ENCODE measurements at places on chromosomes 6 and 20.
A peak's percentile ranks its signal among the peaks of the same experiment; 100 is the strongest.

- DNase-seq = no peak
Measured at GRCh38 chr6:52729576-52729975, 33.7 kb downstream of the GSTA2 start.

DNA sequence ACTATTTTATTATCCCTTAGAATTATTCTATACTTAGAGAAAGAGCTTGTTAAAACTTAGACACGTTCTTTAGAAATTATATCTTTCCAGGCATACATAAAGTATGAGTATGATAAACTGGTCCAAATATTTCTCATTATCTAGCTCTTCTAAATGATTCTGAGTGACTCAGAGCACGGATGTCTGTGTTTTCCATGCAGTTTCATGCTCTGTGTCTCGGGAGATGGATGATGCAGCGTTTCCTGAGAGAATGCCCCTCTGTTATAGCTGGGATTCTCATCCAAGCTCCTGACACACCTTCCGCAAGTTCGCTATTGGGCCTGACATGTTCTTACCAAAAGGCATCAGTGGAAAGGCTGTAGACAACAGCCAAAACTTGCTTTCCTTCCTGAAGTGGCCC, 19.3 kb downstream of the SIRT5 start:
- no peak for DNase-seq

- DNase-seq = no peak
Measured at GRCh38 chr6:32133786-32134185, 3.7 kb upstream of the FKBPL start.

DNA sequence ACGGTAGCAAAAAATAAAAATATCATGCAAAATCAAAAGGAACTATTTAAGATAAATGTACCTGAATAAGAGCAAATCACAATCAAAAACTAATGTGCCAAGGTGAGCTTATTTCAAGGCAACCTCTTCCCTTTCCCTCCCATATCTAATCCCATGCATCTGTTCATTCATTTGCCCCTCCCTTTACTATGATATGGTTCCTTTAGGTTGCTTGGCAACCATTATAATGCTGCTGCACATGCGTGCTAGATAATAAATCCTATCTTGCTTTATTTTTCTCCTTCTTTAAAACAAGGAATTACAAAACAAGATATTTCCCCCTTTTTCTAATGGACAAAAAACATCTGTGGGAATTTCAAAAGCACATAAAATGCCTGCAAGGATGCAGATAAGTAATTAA, 318.2 kb upstream of the POU3F2 start:
- peak; percentile 22 for DNase-seq

DNA sequence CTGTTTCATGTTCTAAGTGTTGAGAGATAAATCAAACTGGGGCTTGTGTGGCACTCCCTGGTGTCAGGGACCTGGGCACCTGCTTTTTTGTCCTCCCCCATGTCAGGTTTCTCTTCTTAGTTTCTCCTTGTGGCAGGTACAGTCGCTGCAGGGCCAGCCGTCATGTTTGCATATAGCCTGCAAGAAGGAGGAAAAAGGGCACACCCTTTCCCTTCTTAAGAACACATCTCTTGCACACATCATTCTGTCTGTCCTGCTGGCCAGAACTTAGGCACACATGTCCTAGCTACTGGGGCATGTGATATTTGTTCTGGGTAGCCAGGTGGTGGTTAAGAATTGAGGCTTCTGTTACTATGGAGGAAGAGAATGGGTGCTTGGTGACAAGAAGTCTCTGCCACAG, 27.9 kb downstream of the CDC5L start:
- no peak for DNase-seq
